Cardiac septum (tissue), 1 donor: ENCODE measurements at places on chromosomes 2 and 18. TPM values are rescaled to one million over a fixed set of nuclear protein-coding genes. Genes with fewer than 3 reads are reported as not detected.

DNA sequence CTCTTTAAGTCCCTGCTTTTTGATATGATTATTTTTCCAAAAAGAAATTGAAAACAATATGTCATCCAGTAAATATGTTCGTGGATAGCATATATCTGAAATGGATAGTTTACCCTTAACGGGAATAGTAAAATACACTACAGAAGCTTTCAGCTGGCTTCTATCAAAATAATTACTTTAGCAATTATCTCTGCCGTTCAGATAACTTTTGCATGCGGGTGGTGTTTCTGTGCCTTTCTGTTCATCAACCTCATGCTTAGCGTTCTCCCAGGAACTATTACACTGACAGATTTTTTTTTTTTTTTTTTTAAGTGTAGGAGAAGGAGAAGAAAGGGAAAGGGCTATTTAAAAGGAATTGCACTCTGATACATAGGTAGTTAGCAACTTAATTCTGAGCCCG lies 53.6 kb downstream of the TSHZ1 start:
- no peak for DNase-seq

GRCh38 chr2:24015562-24016375 lies 5.9 kb downstream of the MFSD2B start:
- no peak for DNase-seq

Gene MOCOS
- total RNA-seq, result 0.38 TPM

DNA sequence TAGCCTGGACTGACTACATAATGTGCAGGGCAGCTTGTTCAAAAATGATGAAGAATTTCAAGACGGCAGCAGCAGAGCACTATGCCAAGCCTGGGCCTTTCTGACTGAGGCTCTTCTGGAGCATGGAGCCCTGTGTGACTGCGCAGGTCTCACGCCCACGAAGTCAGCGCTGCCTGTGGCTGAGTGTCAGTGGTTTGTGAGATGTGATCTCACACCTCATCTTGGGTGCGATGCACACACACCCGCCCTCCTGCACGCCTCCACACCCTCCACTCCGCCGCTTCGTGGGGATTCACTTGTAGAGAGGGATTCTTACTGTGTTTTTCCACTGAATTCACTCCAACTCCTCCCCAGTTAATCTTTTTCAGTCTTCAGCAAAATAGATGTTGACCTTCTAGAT lies 103.9 kb downstream of the VIT start:
- DNase-seq, result no peak

Gene FMNL2
- total RNA-seq, result 6.2 TPM

DNA sequence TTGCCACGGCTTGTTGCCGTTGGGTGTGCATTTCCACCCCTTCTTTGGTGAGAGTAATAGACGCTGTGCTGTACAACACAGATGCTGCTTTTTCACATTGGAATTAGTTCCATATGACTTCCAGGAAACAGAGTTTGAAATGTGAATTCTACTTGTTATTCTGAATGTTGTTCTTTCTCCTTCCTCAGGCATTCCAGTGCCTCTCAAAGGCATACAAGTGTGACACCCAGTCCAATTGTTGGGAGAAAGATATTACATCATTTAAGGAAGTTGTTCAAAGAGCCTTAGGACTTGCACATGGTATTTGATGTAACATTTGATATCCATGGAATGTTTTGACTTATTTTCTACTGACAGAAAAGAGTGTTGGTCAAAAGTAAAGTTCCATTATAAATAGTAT lies 134.4 kb upstream of the LTBP1 start:
- DNase-seq, result no peak

DNA sequence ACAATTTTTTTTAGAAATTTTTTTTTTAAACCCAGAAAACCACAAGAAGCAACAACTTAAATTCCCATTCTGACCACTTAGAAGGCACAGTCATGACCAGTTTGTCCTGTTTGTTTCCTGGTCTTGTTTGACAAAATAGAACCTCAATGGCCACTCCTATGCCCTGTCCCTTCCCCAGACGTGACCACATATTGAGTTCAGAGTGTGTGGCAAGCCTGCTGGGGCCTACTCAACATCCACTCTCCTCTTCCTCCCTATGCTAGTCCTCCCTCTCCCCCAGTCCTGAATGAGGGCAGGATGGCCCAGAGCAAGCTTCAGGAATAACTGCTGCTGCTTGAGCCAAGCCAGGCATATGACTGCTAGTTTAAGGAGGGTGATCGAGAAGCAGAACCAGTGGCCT lies 89.6 kb downstream of the PRELID3A start:
- DNase-seq, result no peak
